Psoas muscle (tissue), 8 donors: ENCODE measurements at places on chromosomes 7 and 10. TPM values are rescaled to one million over a fixed set of nuclear protein-coding genes. Genes with fewer than 3 reads are reported as not detected.
A peak's percentile ranks its signal among the peaks of the same experiment; 100 is the strongest.

KIN gene
- 5.5 TPM for total RNA-seq

COBL gene
- total RNA-seq, result 111 TPM

DNA sequence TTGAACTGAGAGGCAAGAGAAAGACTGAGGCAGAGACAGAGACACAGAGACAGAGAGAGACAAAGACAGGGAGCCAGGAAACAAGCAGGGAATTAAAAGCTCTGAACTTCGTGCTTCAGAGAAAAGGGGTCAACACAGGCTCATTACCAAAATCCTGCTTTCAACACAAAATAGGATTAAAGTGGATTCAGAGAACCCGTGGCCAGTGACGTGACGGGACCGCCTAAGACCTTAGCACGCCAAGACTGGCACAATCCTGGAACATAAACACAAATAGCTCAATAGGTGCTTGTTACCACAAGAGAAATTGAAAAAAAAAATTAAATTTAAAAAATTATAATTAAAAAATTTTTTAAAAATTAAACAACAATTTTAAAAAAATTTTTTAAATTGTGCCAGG lies 21.5 kb downstream of the ASB13 start:
- H3K27ac ChIP-seq, result peak overlapping the region; percentile 60
- H3K36me3 ChIP-seq, result peaks cover 6% of the 10 kb centered on the region
- DNase-seq, result no peak
- no peak overlapping the region for H3K4me3 ChIP-seq
- no peaks in the 10 kb centered on the region for H3K4me1 ChIP-seq

- peaks cover 46% of the 10 kb centered on the region for H3K4me1 ChIP-seq
- no peaks in the 10 kb centered on the region for H3K27me3 ChIP-seq
- H3K27ac ChIP-seq, result peak overlapping the region; percentile 56
- no peak overlapping the region for H3K4me3 ChIP-seq
Observed at GRCh38 chr7:22723181-22723601, 3.8 kb upstream of the IL6 start.
